Natural killer cell treated with Interleukin-12 subunit alpha and Interleukin-12 subunit beta and Interleukin-15 and Interleukin-18, amount 100 ng/mL, for 72 hours (primary cell): ENCODE measurements at places on chromosomes 2 and 18. TPM values are rescaled to one million over a fixed set of nuclear protein-coding genes. Genes with fewer than 3 reads are reported as not detected.

Gene DYTN
- not detected for total RNA-seq

Gene LYG1
- total RNA-seq, result 1.8 TPM

Gene HNRNPLL
- total RNA-seq, result 54.5 TPM

Gene IL36A
- not detected for total RNA-seq

Gene CDH19
- total RNA-seq, result not detected

Gene HRH4
- not detected for total RNA-seq

Gene SLC16A14
- total RNA-seq, result 1.00 TPM

Gene PRR30
- not detected for total RNA-seq

Gene BOLL
- not detected for total RNA-seq

Gene ASPRV1
- 0.84 TPM for total RNA-seq

GRCh38 chr2:99607861-99608491, 118.2 kb upstream of the REV1 start:
- DNase-seq, result no peak

DNA sequence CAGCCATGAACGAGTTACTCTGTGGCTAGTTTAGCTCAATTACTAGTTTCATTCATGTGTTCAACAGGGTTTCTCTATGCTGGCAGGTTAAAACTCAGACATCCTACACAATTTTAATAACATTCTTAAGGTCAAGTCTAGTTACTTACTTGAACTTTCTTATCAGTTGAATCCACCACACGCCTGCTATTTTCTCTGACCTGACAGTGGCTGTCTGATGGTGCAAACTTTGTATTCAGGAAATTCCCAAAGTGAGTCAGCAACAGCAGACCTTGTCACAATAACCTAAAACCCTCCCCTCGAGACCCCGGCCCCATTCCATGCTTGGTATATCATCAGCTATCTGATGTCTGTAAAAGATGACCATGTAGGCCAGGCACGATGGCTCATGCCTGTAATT, 20.8 kb upstream of the CIDEA start:
- DNase-seq, result no peak

DNA sequence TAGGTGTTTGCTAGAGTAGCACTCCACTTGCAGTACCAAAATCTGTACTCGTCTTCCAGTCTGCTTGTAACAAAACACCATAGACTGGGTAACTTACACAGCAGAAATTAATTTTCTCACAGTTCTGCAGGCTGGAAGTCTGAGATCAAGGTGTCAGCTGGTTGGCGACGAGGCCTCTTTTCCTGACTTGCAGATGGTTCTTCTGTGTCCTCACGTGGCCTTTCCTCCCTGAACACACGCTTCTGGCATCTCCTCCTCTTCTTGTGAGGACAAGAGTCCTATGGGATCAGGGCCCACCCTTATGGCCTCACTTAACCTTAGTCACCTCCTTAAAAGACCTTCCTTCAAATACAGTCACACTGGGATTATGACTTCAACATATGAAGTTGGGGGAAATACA, 493.5 kb upstream of the MYT1L start:
- no peak for DNase-seq

GRCh38 chr2:84613082-84613481, 96.8 kb downstream of the DNAH6 start:
- no peak for DNase-seq

DNA sequence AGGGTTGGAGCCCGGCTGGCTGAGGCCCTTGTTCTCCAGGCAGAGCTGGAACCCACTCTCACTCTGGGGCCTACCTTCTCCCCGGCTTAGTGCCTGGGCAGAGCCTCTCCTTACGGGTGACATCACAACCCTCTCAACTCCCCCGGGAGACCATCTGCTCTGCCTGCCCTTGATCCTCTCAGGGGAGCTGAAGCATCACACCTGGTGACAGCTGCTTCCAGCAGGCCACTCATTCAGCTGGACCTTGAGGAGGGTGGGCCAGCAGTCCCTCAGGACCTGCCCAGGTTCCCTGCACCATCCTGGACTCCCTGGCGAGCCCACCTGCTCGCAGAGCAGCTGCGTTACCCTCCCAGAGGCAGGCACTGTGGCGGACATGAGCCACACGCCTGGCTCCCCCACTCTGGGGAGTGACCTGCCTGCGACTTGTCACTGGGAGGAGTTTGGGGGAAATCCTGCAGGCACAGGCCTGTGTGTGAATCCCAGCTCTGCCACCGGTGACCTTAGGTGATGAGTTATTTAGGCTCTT, 13.1 kb downstream of the HS6ST1 start:
- no peak for DNase-seq

DNA sequence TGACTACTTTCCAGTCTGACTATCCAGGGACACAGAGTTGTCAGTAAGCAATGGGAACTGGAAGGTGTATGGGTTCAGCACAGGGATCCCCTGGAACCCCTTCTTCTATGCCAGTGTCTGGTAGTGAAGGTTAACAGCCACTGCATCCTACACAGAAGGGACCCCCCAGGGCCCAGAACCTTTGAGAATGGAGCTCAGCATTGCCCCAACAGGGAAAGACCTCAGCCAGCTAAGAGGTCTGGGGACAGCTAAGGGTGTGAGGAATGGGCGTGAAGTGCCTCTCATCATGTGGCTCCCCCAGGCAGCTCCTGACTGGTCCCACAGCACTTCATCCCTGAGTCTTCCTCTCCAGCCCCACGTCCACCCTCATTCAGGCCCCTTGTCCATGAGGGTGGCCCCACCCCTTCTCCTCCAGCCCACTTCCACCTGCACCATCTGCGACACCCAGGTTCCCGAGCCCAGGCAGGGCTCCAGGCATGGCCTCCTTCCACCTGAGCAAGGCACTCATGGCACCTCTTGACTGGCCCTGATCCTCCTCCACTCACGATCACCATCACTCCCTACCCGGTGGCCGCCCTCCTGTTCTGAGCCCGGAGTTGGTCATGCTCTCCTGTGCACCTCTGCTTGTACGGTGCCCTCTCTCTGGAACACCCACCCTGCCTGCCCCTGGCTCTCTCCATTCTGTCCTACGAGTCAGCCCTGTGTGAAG, 77.1 kb downstream of the SFXN5 start:
- no peak for DNase-seq

GRCh38 chr2:196330645-196331044, 159.3 kb upstream of the STK17B start:
- DNase-seq, result no peak

DNA sequence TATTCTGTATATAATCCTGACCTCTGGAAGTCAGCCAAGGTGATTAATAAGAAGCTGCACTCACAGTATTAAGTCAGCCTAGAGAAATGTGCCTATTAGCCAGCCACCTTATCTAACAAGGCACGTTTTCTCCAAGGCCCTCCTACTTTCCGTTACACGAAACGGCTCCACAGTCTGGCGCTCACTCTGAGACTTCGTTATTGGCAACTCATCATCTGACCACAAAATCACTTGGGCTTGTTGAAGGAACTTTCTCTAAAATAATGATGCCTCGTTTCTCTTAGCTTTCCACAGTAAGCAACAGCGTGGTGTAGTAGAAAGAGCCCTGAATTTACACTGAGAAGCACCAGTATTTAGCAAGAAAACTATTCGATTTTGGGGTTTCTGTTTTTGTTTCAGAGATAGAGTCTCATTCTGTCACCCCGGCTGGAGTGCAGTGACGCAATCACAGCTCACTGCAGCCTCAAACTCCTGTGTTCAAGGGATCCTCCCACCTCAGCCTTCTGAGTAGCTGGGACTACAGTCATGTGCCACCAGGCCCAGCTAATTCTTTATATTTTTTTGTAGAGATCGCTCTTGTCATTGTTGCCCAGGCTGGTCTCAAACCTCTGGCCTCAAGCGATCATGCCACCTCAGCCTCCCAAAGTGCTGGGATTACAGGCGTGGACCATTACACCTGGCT, 53.6 kb upstream of the SLC14A1 start:
- DNase-seq, result no peak

DNA sequence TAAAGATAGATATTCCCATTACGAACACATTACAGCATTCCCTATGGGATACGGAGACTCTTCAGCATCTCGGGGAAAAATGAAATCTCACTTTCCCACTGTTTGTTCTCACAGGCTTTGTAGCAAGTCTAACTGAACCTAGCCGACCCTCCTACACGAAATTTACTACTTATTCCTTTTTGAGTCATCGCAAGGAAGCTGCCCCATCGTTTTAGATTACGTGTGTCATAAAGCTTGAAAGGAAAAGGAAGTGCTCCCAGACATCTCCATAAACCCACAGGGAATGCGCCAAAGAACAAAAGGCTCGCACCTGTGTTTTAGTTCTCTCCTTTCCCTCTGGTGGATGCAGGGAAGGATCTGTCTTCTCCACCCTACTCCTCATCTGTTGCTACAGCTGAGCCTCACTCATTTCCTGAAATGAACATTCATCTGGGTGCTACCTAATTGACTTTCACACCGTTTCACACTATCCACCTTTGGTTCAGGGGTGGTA, 76.2 kb upstream of the STK39 start:
- no peak for DNase-seq

GRCh38 chr2:197071213-197071612, 144.7 kb upstream of the PGAP1 start:
- no peak for DNase-seq

DNA sequence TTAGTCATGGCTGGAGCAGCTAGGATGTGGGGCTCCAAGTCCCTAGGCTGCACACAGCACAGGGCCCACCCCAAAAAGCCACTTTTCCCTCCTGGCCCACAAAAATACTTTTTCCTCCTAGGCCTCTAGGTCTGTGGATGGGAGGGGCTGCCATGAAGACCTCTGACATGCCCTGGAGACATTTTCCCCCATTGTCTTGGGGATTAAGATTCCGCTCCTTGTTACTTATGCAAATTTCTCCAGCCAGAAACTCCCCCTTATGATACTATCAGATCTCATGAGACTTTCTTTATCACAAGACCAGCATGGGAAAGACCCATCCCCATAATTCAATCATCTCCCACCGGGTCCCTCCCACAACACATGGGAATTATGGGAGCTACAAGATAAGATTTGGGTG, 125.9 kb downstream of the ESCO1 start:
- no peak for DNase-seq

GRCh38 chr18:79384151-79384807, 11.5 kb upstream of the NFATC1 start:
- no peak for DNase-seq

DNA sequence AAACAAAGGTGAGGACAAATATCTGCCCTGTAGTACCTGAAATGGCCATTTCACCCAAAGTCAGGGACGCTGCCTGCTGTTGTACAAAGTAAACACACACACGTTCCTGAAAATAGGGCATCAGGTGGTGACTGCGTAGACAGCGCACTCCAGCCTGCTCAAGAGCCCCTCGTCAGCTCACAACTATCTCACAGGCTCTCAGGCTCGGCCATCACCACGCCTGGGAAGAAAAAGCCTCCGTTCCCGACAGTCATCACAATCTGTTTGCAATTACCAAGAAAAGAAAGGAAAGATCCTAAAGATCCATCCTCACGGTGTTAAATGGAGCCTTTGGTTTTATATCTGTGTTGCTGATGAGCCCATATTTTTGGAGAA, 230.2 kb downstream of the ZNF516 start:
- DNase-seq, result no peak
